KG1 (cell line): ENCODE measurements at places on chromosomes 7 and 10.

- no peak for DNase-seq
Measured at GRCh38 chr7:27895551-27895950, 155.6 kb downstream of the TAX1BP1 start.

GRCh38 chr10:97726636-97727178 is 10.2 kb upstream of the ZFYVE27 start:
- no peak for DNase-seq

DNA sequence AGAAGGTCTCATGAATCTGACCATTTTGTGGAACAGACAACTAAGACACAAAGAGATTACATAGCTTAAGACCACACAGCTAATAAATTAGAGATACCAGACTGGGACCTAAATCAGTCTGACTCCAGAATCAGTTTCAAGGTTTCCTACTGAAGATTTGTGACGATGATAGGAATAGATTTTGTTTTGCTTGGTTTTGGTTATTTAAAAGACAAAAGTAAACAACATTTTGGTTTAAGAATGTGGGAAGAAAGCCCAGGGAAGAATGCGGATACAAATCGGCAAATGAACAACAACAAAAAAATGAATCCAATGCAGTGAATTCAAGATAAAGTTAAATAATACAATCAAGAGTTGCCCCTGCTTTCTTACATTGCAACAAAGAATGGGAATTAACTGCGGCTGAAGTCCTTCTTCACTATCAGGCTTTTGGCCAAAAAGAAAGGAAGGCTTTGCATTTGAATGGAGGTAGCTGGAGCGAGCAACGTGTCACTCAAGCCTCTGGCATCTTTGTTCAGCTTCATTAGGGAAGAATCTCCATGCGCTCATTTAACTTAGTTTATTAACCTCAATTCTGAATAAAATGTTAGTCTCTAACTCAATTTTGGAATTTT is 210.8 kb downstream of the ADAM12 start:
- DNase-seq, result no peak

DNA sequence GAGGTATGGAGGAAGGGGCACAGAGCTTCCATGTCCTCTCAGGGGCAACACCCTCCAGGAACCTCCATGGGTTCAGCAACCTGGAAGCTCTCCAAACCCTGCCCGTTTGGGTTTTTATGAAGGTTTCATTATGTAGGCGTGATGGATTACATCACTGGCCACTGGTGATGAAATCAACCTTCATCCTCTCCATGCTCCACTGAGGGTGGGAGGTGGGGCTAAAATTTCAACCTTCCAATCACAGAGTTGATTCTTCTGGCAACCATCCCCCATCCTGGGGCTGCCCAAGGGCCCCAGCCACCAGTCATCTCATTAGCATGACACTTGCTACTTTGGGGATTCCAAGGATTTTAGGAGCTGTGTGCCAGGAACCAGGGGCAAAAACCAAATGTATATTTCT is 90.1 kb downstream of the TEX36 start:
- no peak for DNase-seq

DNA sequence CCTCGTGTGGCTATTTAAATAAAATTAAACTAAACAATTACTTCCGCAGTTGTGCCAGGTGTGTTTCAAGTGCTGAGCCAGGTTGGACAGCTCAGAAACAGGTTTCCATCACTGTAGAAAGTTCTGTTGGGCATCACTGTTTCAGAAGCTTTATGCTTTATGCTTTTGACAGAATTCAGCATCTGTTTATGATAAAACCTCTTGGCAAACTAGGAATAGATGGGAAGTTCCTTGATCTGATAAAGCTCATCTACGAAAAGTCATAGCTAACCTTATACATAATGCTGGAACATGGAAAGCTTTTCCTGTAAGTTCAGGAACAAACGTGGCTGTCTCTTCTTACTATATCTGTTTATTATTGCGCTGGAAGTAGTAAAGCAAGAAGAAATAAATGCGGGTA is 143.4 kb downstream of the DOCK1 start:
- no peak for DNase-seq

GRCh38 chr7:89458114-89458513 is 662.6 kb upstream of the TEX47 start:
- DNase-seq, result no peak

GRCh38 chr7:132782777-132783640 is 206.7 kb upstream of the PLXNA4 start:
- no peak for DNase-seq

- no peak for DNase-seq
Measured at GRCh38 chr10:77501846-77502261, 135.8 kb downstream of the KCNMA1 start.

GRCh38 chr7:41336981-41337380 is 365.9 kb downstream of the INHBA start:
- DNase-seq, result no peak

- DNase-seq, result no peak
Measured at GRCh38 chr10:74901301-74901700, 74.9 kb downstream of the KAT6B start.

GRCh38 chr7:129073738-129074137 is 18.8 kb upstream of the TNPO3 start:
- no peak for DNase-seq

- no peak for DNase-seq
Measured at GRCh38 chr7:103686763-103687162, 240.8 kb upstream of the SLC26A5 start.

DNA sequence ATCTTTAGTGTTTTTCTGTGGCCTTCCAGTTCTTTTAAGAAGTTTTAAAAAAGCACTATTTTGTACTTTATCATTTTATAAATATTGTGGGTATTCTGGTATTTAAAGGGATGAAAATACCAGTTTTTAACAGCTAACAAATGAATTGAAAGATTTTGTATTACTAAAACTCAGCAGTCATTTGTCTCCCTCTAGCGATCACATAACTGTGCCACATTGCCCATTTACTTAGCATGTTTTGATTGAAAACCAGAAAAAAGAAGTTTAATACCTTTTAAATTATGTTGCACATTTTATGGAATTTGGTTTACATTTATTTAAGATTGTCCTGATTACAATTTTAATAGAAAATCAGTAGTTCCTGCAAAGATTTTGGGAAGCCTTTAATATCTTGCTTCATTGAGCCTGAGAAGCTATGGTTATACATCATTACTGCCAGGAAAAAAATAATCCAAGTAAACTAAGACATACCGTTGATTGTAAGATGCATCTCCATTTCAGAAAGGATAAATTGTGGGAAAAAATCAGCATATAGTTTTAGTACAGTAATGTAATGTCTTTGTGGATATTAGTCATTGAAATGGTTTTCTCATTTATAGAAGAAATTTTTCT is 34.9 kb downstream of the TAX1BP1 start:
- no peak for DNase-seq

DNA sequence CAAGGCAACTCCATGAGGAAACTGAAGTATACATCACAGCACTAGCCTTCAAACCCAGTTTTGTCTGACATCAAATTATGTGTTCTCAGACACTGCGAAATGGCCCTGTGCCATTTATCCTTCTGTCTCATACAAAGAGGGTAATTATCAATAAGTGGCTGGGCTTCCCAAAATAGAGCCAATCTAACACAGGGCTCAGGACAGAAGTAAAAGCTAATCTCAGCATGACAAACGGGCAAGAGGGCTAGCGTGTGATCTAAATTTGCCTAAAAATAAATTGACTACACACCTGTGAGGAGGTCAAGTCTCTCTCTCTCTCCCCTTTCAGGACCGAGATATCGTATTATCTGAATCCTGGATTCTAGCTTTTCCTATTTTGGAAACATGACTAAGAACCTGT is 67.2 kb downstream of the DGKB start:
- DNase-seq, result no peak

DNA sequence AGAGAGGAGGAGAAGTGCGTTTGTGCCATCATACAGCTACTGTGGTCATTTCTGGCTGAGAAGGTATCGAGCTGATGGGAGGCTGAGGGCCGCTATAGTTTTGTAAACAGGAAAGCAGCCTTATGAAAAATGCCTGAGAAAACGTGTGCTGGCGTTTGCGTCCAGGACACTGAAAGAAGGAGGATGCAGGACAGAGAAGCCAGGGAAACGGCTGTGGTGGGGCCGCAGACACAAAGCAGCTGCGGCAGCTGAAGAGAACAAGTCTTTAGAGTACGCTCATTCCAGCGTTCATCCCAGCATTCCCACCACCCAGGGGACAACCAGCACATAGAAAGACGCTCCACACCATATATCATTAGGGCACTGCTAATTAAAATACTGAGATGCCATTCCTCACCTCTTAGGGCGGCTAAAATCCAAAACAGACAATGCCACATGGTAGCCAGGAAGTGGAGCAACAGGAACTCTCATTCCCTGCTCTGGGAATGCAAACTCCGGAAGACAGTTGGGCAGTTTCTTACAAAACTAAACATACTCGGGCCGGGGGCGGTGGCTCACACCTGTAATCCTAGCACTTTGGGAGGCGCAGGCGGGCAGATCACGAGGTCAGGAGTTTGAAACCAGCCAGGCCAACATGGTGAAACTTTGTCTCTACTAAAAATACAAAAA is 18.4 kb downstream of the GNA12 start:
- no peak for DNase-seq

- DNase-seq, result no peak
Measured at GRCh38 chr7:50782375-50783208, at the start of gene GRB10. Gene GRB10, minus strand, starts transcription at chr7:50782896. Its CDS starts 50,574 bp downstream, at chr7:50732322.

DNA sequence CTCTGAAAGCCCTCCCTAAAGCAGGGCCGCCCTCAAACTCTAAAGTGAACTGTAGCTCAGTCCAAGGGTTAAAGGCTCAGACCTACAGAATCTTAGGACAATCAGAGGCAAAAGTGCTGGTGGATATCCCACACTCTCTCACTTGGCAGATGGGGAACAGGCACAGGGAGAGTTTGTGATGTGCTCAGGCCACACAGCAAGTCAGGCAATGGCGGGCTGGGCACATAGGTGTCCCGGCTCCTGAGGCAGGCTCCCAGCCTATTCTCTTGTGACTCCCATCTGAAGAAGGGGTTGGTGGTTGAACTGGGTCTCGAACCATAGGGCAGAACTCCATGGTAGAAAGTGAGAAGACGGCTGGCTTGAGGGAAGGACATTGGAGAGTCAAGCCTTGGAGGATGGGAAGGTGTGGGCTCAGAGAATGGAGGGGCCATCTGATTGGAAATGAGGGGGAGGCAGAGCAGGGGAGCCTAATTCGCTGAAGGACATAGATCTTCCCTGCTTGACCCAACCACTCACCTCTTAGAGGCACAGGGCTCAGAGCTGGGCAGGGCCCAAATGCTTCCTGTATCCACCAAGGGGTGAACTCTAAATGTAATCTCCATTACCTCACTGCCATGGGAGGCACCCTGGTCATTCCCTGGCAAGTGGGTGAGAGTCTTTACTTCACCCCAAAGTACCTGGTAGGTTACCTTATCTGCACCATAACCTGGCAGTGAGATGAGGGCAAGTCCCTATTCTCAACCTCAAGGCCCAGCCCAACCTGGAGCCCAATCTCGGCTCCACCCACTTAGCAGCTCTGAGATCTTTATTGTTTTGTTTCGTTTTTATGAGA is 4.9 kb upstream of the ZMIZ1 start:
- no peak for DNase-seq

DNA sequence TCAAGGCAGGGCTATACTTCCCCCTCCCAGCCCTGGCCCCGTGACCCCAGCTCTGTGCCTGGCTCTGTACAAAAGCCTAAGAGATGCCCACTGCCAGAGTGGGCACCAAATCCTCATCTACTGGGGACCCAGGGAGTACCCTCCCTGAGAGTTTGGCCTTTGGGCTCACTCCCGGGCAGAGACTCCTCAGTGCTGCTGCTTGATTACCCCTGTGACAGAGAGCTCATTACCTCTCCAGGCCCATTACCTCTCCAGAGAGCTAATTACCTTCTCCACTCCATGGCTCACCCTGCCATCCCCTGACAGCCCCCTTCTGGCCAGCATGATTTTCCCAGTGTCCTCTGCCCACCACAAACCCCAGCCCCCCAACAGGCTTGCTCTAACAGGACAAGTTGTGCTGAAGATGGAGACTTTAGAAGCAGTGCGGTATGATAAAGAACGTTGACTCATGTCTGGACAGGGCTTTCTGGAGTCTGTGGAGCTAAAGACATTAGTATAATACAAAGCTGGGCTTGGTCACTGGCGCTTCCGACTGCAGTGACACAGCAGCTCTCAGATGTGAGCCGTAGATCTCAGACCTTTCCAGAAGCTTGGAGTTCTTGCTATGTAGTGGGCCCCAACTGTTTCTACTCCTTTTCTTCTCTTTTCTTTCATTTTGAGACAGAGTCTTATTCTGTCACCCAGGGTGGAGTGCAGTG is 111.3 kb upstream of the KCTD7 start:
- DNase-seq, result no peak

- DNase-seq, result no peak
Measured at GRCh38 chr7:142585425-142585824, 163.8 kb upstream of the PRSS1 start.

DNA sequence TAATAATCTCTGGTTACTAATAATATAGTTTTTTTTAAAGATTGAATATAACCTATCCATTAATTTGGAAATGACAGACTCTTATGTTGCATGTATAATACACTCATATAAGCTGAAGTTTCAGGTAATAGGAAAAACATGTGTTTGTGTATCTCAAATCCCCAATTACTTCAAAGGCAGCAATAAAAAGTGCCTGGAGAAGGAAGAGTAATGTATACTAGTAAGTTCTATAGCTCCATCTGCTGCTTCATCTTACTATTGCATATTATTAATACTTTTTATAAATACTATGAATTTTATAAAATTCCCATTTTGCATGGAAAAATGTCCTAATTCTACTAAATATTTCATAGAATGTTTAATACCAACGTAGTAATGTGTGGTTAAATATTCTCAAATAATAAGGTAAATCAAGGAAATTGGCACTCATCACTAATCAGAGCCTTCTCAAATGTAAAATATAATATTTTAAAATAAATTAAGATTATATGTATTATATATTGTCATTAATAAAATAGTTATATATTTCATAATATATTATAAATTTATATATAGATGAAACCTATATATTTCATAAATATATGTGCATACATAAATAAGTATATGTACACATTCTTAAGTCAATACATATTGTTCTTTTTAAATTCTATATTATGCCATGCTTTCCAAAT is 311.9 kb downstream of the HGF start:
- no peak for DNase-seq

- no peak for DNase-seq
Measured at GRCh38 chr7:5453566-5454075, 30.0 kb upstream of the TNRC18 start.

- no peak for DNase-seq
Measured at GRCh38 chr7:10075866-10076265, 897.8 kb upstream of the PHF14 start.

GRCh38 chr10:125284875-125285597 is 124.7 kb upstream of the CTBP2 start:
- no peak for DNase-seq

DNA sequence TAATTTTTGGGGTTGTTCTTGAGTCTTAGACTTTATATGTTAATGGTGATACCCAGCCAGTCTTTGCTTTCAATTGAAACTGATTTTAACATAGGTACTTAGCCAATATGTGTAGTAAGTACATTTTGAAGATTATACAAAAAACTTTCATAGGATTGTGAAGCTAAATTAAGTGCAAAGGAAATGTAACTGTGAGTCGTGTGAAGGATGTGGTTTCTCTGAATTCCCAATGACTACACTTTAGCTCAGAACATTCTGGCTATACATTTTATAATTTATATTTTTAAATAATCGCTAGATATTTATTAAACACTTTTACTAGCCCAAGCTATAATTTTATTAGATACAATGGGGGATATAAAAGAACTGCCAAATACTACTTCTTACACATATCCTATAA is 359.3 kb downstream of the PCLO start:
- DNase-seq, result no peak

- DNase-seq, result no peak
Measured at GRCh38 chr7:101399759-101400158, 37.1 kb downstream of the COL26A1 start.
